ENCODE measurements at places on chromosomes 6 and 20. TPM values are rescaled to one million over a fixed set of nuclear protein-coding genes. Genes with fewer than 3 reads are reported as not detected.

The EGFL8 gene
- total RNA-seq = 16.6 TPM

The CNBD2 gene
- total RNA-seq = 8.2 TPM

- H3K36me3 ChIP-seq = peaks cover 4% of the 10 kb centered on the region
- H3K27ac ChIP-seq = no peak overlapping the region
- no peaks in the 10 kb centered on the region for H3K27me3 ChIP-seq
- DNase-seq = no peak
Observed at GRCh38 chr6:145891565-145891964, 72.6 kb downstream of the SHPRH start.

- no peaks in the 10 kb centered on the region for H3K4me1 ChIP-seq
- no peaks in the 10 kb centered on the region for H3K36me3 ChIP-seq
- H3K27me3 ChIP-seq = no peaks in the 10 kb centered on the region
- H3K4me3 ChIP-seq = no peak overlapping the region
- no peak overlapping the region for H3K27ac ChIP-seq
Observed at GRCh38 chr6:40112350-40112749, 178.1 kb upstream of the MOCS1 start.

All from CD4-positive, alpha-beta memory T cell (primary cell).